AG08396 (cell line): ENCODE measurements at places on chromosomes 6 and 20.

DNA sequence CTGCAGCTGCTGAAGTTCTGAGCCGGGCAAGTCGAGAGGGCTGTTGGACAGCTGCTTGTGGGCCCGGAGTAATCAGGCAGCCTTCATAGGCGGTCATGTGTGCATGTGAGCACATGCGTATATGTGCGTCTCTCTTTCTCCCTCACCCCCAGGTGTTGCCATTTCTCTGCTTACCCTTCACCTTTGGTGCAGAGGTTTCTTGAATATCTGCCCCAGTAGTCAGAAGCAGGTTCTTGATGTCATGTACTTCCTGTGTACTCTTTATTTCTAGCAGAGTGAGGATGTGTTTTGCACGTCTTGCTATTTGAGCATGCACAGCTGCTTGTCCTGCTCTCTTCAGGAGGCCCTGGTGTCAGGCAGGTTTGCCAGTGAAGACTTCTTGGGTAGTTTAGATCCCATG is 21.2 kb upstream of the MAPK13 start:
- no peak for DNase-seq

GRCh38 chr6:50836231-50836630 is 17.6 kb downstream of the TFAP2B start:
- DNase-seq: no peak

GRCh38 chr6:23953976-23954375 is 172.0 kb upstream of the NRSN1 start:
- no peak for DNase-seq

GRCh38 chr6:101826269-101826668 is 432.8 kb downstream of the GRIK2 start:
- DNase-seq: no peak

GRCh38 chr6:67431076-67431475 is 1204.0 kb upstream of the ADGRB3 start:
- no peak for DNase-seq

DNA sequence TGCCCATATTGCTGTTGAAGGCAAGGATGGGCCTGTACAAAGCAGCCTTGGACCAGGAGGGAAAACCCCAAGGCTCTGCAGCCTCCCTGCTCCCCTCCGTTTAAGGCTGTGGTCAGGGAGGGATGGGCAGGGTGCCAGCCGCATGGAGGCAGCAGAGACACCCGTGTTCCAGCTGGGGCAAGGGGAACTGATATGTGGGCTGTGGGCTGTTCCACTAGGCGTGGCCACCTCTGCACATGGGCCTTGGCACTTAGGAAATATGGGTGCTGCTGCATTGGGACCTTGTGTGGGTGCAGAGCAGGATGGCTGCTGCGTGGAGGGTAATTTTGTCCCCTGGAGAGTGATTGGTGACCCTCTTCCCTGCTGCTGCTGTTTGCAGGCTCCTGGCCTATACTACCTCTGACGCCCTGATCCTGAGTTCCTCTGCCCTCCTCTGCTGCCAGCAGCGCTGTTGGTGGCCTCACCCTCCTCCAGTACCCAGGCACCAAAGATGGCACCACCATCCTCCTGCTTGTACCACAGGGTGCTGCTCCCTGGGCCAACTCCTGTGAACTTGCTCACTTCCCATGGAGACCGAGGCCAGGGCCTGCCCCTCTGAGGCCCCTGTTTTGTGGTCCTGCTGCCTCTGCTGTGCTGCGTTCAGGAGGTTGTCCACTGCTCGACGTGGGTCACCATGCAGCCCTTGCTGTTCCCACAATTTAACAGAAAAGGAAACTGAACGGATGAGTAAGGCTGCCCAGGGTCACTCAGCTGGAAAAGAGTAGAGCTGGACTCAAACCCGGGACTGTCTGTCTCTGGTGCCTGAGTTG is 35.3 kb downstream of the PANK2 start:
- DNase-seq: no peak

DNA sequence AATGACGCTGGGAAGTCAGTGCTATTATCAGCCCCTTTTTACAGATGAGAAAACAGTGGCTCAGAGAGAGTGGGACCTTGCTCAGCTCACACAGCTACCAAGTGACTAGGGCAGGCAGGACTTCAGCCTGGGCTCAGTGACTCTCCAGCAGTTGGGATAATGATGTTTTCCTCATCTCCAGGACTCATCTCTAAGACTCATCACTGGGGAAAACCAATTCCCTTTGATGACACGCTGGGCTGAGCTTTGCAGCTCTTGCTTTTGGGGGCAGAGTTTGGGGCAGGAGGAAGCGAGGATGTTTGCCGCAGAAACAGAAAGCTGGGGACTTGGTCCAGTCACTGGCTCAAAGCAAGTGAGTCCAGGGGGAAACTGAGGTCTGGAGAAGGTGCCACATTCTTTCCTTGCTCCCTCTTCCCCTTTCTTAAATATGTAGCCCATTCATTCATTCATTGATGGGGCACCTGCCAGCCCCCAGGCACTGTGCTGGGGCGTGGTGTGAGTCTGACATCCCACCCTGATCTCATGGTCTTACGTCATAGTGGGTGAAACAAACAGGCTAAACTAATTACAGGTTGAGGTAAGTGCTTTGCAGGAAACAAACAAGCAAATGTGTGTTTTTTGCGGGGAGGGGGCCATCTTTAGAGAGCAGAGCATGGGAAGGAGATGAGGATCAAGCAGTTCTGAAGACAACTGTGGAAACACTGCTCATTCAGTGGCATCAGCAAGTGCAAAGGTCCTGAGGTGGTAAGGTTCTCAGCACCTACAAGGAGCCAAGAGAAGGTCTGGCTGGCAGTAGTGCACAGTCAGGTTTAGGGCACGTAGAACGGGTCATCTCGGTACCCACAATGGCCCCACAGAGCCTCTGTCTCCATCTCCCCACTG is 74.4 kb upstream of the PMEPA1 start:
- no peak for DNase-seq

- no peak for DNase-seq
Measured at GRCh38 chr20:49809803-49810359, 2.7 kb upstream of the SLC9A8 start.

- no peak for DNase-seq
Measured at GRCh38 chr20:19565736-19566135, 192.3 kb upstream of the RIN2 start.

GRCh38 chr6:18087396-18088165 is 34.9 kb downstream of the NHLRC1 start:
- DNase-seq: no peak

- no peak for DNase-seq
Measured at GRCh38 chr6:18284261-18284660, 19.9 kb upstream of the DEK start.
